Right cardiac atrium (tissue), 5 donors: ENCODE measurements at places on chromosomes 2 and 18.

DNA sequence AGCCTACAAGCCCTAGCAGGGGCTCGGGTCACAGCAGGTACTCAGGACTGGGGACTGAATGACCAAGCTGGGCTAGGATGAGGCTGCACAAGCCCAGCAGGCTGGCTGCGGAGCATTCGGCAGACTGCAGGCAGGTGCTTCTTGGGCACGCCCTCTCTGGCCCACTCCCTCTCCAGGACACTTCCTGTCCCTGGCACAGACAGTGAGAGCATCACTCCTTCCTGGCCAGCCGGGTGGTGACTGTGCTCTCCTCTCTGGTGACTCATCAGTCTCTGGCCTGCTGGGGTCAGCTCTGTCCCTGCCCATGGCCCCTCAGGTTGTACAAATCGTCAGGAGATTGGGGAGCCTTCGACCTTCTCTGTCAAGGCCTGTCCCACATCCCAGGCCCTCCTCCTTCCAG is 22.5 kb downstream of the C1QL2 start:
- no peak for DNase-seq

DNA sequence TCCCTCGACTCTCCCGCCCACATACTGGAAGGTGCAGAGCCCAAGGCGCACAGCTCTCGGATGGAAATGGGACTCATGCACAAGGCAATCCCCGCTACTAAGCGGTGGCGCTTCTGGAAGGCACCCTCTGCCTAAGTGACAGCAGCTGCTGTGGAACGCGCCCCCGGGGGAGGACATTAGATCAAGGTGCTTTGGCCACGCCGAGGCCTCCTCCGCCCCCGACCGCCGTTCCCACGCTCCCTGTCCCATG is 202 bp downstream of the MCEE start:
- DNase-seq, result no peak

DNA sequence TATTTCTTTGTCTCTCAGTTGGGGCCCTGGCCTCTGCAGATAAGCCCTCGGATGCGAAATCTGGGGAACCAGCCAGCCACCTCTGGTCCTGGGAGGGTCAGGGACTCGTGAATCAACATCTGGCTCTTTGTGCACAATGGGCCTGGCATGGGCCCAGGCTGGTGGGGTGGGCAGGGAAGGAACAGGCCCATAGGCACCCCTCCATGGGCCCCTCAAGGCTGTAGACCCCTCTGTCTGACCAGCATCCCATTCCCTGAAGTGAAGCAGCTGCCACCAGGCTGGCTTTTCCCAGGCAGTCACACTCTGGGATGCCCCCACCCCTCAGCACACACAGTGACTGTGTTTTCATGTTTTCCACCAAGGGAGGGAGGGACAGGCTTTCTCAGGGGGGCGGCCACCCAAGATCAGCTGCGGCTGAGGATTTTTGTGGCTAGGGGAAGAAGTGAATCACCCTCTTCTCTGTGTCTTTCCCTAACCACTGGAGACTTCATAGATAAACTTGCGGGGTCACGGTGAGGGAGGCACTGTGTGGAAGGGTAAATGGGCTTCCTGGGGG is 166.0 kb downstream of the AGAP1 start:
- DNase-seq, result no peak

DNA sequence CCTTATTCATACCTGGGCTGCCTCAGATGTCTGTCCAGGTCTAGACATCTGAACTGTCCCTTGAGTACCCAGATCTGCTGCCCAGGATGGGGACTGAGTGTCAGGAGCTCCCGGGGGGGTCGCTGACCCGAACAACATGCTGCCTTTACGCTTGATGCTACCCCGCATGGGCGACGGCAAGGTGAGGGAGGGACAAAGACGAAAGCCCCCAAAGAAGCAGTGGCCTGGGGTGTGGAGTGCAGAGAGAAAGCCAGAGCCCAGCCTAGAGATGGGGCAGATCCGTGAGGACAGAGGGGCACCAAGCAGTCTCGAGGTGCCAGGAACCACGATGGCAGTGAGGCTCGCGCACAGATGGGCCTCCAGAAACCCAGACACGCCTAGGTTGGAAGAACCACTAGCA is 234.7 kb downstream of the ATAD2B start:
- DNase-seq, result no peak

GRCh38 chr2:168583064-168583709 is 127.1 kb downstream of the CERS6 start:
- DNase-seq, result no peak

DNA sequence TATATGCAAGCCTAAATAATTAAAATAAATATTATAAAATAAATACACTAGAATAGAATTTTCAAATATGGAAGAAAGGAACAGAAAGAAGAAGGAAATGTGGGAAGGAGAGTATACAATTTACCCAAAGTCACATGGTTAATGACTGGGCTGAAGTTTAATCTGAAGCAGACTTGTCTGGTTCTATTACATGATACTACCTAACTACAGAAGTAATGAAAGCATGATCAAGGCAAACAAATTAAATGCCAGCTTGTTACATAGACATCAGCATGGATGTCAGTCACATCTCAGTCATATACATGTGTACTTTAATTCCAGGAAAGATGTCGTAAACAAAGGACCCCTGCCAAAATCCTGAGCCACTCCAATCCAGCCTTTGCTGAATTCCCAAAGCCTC is 1060.8 kb downstream of the CNTNAP5 start:
- no peak for DNase-seq

DNA sequence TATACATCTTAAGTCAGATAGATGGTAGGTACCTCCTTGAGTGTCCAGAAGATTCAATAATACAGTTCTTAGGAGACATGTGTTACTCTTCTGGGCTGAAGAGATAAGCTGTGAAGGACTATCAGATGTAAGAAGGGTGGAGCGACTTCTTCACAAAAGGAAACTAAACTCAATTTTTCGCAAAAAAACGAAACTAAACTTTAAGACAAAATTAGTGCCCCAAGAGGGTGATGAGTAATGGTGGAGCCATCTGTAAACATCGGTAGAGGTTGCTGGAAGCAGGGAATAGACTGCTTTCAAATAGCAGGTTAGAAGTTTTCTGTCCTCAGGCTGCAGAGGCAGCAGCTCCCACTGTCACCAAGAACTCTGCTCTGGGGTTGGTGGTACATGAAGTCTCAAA is 111.6 kb upstream of the TACR1 start:
- DNase-seq, result no peak

DNA sequence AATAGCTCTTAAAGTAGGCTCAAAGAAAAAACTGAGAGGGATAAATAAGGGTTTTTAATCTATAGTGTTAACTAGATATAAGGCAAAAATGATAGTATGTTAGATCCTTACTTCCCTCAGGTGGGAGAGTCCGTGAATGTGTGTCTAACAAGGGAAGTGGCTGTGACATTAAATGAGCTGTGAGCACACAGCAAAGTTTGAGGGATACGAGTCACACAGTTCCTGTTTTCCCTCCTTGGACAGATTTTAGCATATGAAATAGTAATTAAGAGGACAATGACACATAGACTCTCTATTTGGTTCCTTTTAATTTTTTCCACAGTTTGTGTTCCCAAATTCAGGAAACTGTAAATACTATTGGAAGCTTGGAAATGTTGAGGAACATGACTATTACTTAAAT is 148.4 kb upstream of the CAVIN2 start:
- DNase-seq, result no peak

GRCh38 chr2:216987252-216987821 is 127.5 kb upstream of the TNP1 start:
- no peak for DNase-seq

DNA sequence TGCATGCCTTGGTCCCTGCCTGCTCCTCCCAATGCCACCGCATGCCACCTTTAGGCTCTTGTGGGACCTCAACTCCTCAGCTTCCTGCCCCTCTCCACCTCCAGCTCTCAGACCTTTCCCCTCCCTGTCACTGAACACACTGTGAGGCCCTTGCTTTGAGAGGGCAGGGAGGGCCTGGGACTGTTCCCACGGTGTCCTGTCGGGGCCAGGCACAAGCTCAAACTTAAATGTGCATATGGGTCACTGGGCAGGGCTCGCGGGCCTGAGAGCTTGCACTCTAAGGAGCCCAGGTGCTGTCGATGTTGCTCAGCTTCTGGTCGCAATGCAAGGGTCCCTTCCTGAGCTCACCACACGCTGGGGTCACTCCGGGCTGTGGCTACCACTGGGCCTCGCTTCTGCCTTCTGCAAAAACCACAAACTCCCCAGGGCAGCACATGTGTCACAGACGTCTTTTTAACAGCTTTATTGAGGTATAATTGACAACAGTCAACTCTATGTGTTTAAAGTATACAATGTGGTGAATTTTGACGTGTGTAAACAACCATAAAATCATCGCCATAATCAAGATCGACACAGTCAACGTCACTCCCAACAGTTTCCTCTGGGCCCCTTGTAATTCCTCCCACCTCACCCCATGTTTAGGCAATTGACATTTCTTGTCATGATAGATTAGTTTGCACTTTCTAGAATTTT is 11.9 kb upstream of the B3GNT7 start:
- DNase-seq, result no peak

- DNase-seq, result peak; percentile 60
Measured at GRCh38 chr2:60552078-60552850, 1.2 kb downstream of the BCL11A start.

DNA sequence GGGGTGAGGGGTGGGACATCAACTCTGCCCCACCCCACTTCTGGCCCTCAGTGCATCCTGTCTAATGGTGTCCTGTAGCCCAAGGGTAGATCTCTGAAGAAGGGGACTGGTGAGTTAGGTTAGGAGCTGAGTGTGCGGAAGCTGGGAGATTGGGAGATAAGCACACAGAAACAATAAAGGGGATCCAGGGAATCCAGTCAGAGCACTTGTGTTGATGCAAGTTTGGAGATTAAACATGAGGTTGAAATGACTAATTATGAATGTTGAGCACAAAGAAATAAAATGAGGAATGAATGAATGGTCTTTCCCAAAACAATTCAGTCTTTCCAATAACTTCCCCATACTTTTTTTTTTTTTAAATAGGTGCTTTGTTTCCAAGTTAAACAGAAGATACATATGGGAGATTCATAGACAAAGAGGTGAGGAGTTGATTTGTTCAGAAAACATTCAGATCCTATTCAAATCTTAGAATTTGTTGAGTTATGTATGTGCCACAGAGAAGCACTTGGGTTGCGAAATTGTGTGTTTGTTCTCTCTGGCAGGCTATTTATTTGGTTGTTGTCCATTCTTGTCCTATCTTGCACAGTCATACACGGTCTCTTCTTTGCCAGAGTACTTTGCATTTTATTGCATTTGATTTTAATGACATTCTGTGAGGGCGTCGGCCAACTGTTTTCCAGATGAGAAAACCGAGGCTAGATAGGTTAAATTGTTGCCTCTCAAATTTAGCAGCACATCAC is 31.6 kb upstream of the NABP1 start:
- DNase-seq, result no peak

- no peak for DNase-seq
Measured at GRCh38 chr2:38886063-38886462, 3.6 kb upstream of the ARHGEF33 start.

DNA sequence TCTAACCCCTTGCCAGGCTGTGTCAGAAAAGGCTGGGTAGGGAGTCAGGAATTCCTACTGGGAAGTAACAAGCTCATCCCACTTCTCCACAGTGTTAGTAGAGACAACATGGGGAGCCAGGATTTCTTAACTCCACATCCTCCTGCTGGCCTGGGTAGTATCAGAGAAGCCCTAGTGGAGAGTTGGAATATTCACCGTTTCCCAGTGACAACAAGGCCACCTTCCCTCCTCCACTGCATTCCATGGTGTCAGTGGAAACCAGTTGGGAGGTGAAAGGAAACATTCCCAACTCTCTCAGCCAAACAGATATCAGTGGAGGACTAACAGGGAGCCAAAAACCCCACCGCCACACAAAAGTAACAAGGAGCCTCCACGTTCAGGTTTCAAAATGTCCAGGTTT is 41.2 kb downstream of the SRD5A2 start:
- no peak for DNase-seq

DNA sequence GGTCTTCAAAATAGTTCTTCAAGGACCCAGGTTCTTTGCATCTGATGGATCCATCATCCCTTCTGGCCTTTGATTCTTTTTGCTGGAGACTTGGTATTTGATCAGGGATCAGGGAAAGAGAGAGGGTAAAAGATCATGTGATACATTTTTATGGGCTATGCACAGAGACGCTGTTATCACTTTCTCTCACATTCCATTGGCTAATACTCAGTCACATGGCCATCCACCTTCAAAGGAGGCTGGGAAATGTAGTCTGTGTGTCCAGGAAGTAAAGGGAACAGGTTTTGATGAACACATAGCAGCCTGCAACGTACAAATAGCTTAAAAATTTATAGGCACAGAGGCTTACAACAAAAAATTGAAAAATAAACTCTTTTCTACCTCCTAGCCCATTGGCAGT is 629.6 kb upstream of the FANCL start:
- DNase-seq, result no peak

DNA sequence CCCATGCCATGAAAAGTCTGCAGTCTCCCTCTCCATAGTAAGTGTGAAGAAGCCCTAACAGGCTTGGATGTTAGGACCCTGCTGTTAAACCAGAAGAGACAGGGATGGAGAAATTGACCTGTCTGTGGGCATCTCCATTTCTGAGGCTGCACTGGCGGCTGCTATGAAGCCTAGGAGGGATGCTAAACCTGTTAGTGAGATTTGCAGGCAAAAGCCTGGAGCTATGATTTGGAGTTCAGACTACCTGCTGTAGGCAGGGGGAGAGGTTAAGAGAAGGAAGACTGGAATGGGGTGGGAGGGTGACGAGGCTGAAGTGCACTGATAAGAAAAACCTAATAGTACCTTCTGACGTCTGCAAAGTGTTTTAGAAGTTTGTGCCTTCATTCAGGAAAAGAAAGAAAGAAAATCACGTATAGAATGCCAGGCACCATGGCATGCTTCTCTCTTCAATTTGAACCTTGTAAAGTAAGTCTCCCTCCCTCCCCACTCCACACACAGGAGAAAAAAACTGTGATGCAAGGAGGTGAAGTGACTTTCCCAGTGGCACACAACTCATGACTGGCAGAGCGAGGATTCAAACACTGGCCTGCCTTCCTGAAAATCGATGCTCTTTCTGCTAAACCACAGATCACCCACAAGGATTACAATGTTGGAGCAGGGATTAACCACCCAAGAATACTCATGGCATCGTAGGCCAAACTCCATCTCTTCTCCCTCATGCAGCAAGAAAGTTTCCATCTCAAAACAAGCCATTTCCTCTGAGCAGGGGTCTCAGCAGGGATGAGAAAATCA is 98.5 kb upstream of the PKDCC start:
- no peak for DNase-seq

DNA sequence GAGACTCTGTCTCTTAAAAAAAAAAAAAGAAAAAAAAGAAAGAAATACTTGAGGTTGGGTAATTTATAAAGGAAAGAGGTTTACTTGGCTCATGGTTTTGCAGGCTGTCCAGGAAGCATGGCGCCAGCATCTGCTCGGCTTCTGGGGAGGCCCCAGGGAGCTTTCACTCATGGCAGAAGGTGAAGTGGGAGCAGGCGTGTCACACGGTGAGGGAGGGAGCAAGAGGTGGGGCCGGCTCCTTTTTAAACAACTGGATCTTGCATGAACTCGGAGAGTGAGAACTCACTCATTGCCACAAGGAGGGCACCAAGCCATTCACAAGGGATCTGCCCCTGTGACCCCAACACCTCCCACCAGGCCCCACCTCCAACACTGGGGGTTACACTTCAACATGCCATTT is 30.6 kb downstream of the CYP26B1 start:
- no peak for DNase-seq
